CD4-positive, alpha-beta T cell treated with Interleukin-15 for 4 hours (primary cell): ENCODE measurements at places on chromosomes 3 and 15.

DNA sequence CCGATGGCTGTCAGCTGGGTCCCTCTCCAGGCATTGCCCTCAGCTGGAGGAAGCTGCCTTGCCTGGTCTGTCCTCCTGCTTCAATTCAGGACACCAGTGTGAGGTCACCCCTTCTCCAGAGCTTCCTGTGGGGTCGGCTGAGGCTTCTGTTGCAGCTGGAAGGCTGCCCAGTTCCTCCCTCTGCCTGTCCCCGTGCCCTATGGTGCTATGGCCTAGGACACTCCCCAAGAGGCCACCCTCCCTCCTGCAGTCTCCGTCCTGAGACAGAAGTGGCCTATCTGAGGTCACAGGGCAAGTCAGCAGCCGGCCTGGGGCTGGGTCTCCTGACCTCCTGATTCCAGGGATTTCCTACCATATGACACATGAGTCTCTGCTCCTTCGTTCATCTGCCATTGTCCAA, 57.9 kb downstream of the RASGRF1 start:
- no peak for DNase-seq

GRCh38 chr15:31483986-31484951, 157.6 kb downstream of the KLF13 start:
- peak; percentile 42 for DNase-seq

- DNase-seq: no peak
Observed at GRCh38 chr15:31353931-31354330, 27.3 kb downstream of the KLF13 start.

- DNase-seq: no peak
Observed at GRCh38 chr3:161866176-161866575, 369.6 kb downstream of the OTOL1 start.

DNA sequence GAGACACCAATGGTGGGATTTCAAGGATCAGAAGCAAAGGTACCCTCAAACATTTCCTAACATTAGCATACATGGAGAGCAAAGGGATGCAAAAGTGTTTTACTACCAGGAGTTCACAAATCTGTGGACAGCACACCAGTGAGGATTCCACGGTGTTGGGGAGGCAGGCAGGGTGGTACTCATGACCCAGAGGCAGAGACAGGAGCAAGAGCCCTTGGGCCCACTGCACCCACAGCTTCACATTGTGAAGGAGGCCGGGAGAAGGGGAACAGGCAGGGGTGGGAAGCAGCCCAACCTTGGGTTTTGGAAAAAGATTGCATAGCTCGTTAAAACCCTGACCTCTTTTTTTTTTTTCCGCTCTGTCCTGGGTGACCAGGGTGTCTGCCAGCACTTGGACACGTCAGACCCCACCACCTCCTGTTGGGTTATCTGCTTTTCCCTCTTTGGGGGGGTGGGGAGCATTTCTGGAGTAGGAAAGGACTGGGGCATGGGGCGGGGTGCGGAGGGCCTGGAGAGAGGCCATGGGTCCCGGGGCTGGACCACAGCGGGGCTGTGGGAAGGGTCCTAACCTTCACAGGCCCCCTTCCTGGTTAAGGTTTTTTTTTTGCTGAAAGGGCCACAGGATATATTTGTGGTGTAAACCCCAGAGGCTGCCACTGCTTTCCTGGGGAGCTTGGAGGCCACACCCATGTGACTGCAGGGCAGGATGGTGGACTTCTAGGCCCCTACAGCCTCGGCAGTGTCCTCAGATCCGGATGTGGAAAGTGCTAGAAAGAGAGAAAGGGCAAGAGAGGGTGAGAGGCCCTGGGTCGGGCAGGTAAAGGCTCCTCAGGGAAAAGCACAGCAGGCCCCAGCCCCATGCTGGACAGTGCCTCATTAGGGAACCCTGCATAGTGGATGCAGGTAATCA, 12.5 kb downstream of the SH2D7 start:
- DNase-seq: no peak

GRCh38 chr3:160981217-160981938, 123.8 kb downstream of the B3GALNT1 start:
- DNase-seq: no peak

- no peak for DNase-seq
Observed at GRCh38 chr15:47374222-47374621, 343.1 kb upstream of the SEMA6D start.

DNA sequence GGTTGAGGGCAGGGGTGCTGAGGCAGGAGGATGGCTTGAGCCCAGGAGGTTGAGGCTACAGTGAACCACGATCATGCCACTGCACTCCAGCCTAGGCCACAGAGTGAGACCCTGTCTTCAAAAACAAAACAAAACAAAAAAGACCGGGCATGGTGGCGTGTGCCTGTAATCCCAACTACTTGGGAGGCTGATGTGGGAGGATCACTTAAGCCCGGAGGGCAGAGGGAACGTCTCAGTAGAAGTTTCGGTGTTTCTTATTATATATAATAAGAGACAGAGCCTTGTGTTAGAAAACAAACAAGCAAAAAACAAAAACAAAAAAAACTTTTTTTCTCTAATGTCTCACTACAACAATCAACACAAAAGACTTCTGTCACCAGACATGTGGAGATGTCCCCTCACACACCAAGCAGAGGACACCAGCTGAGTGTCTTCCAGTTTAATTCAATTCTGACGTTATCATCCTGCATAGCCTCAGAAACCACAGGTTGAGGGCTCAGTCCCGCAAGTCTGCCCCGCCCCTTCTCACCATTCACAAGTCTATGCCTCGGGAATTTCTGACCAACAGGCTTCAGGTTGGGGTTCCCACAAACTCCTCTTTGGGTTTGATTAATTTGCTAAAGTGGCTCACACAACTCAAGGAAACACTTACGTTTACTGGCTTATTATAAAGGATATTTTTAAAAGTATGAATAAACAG, 24.0 kb upstream of the EIF4A2 start:
- no peak for DNase-seq

- no peak for DNase-seq
Observed at GRCh38 chr15:71329497-71330260, 214.4 kb downstream of the THSD4 start.

- DNase-seq: no peak
Observed at GRCh38 chr15:56038707-56039106, 45.3 kb upstream of the NEDD4 start.

GRCh38 chr3:99620077-99620767, 18.2 kb upstream of the COL8A1 start:
- DNase-seq: no peak

- no peak for DNase-seq
Observed at GRCh38 chr15:101048581-101049030, 129.4 kb downstream of the LRRK1 start.

DNA sequence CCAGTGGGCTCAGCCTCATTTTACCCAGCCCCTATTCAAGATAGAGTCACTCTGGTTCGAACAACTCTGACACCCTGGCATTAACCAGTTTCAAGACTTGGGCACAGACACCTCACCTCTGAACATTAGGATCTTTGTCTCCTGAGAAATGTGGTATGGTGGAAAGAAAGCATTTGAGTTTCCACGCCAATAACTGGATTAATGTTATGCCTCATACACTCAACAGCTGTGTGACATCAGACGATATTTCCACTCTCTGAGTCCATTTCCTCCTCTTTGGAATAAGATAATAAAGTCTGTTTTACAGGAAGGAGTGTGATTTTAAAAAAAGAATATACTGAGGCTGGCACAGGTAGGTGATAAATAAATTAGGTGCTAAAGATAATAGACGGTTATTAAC, 121.3 kb upstream of the CHL1 start:
- no peak for DNase-seq

- DNase-seq: no peak
Observed at GRCh38 chr15:48052946-48053345, 67.8 kb upstream of the SLC24A5 start.

DNA sequence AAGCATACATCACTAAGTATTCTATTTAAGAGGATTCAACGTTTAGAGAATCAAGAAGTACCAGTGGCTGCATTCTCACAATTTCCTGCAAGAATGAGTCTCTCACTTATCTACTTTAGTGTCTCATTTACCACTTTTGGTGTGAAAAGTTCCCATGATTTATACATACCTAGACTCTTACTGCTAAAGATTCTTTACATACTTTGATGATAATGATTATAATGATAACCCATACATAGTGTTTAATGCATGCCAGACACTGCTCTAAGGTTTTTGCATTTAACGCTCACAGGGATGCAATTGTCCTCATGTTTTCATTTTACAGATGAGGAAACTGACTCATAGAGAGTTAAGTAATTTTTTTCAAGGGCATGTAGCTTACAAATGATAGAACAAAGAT, 133.6 kb downstream of the TMEM108 start:
- DNase-seq: no peak

- DNase-seq: no peak
Observed at GRCh38 chr3:14864131-14864530, 45.4 kb downstream of the FGD5 start.

GRCh38 chr3:52502001-52502400, 6.9 kb downstream of the STAB1 start:
- no peak for DNase-seq

GRCh38 chr3:11445883-11446282, 173.7 kb downstream of the ATG7 start:
- no peak for DNase-seq

DNA sequence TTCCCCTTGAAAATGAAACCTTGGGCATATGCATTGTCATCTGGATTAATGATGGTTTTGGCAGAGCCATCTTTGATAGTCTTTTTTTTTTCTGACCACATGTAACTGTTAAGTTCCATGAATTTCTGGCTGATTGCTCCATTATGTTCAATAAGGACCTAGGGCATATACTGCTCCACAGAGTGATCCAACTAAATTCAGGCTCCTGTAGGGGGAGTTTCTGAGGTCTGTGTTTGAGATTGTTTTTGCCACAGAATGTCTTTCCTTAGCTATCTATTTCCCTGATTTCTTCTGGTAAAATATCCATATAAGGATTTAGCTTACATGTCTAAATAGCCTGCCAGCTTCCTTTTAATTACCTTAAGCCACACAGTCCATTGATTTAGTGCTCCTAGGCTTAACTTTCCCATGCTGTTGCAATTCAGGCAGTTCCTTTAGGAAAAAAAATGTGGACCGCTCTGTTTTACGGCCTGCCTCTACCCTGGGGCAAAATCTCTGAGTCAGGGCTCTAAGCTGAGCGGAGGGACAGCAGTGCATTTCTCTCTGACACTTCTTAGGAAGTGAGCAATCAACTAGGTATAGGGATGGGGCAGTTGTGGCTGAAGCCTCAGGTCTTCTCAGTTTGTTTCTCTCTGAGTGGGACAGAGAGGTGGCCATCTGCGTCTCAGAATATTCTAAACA, 796.2 kb downstream of the NR2F2 start:
- DNase-seq: no peak

GRCh38 chr3:37254316-37254715, 79.9 kb upstream of the LRRFIP2 start:
- no peak for DNase-seq

- no peak for DNase-seq
Observed at GRCh38 chr3:21751886-21752285, 876 bp upstream of the ZNF385D start.

GRCh38 chr15:93296759-93297500, 207.9 kb upstream of the RGMA start:
- DNase-seq: no peak

- no peak for DNase-seq
Observed at GRCh38 chr15:34334672-34335071, 2.9 kb downstream of the SLC12A6 start.

- no peak for DNase-seq
Observed at GRCh38 chr3:36751326-36751725, 13.0 kb downstream of the DCLK3 start.

GRCh38 chr15:31065824-31066223, 35.7 kb downstream of the TRPM1 start:
- no peak for DNase-seq

- DNase-seq: peak; percentile 30
Observed at GRCh38 chr3:187742351-187743171, 2.7 kb downstream of the BCL6 start.

DNA sequence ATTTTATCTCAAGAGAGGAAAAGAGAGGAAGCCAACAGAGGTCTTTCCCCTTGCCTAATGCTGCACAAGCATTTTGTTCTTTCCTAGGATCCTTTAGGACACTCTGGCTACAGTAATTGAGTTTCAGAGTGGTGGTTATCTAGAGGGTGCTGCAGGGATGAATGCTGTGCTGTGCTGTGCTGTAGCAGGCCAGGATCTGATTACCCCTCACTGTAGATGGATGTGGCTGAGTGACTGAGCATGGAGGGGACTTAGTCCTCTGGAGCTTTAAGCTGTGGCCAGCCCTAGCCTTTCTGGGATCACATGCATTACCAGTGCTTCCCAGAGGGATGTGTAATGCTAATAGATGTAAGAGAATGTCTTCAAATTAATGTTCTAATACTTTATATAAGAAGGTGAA, 94.8 kb downstream of the SLC9A9 start:
- no peak for DNase-seq

DNA sequence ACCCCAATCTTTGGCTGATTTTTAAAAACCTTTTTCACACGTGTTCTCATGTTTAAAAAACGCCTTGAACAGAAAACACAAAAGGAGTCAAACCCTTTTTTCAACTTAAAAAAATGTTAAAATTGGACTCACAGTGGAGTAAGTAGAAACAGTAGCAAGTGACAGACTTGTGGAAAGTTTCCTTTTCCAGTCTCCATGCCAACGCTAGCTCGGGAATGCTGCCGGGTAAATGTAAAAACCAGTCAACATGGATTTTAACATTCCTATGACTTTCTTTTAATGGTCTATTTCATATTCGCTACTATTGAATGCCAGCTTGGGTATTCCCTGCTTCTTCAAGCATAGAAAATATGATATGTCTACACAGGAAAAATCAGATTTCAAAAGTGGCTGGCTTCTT, 1.6 kb upstream of the PROK2 start:
- no peak for DNase-seq

DNA sequence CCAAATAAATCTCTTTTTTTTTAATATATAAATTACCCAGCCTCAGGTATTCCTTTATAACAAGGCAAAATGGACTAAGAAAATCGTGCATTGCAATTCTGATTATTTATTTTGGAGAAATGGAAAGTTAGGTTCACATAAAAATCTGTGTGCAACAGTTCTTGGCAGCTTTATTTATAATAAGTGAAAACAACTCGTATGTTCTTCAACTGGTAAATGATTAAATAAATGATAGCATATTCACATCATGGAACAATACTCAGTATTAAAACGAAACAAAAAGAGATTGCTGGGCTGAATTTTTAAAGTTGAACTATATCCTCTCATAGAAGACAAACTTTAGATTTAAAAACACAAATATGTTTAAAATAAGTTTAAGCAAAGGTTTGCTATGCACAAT, 176.3 kb upstream of the ZNF385D start:
- DNase-seq: no peak

DNA sequence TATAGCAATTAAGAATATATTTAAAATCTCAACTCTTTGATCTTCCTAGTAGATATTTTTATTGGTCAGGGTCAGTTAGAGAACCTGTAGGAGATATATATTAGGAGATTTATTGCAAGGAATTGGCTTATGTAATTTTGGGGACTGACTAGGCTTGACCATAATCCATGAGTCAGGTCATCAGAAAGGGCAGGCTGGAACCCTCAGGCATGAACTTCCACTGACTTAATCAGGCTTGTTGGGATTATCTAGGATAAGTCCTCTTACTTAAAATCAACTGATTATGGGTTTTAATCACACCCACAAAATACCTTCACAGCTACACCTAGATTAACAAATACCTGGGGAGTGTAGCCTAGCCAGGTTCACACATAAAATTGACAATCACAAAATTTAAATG, 156.1 kb downstream of the MYRIP start:
- no peak for DNase-seq
